Stimulated activated CD8-positive, alpha-beta memory T cell treated with anti-CD3 and anti-CD28 coated beads, Interleukin-7, amount 100 ng/mL, for 24 hours (primary cell): ENCODE measurements at places on chromosomes 16 and 17.

DNA sequence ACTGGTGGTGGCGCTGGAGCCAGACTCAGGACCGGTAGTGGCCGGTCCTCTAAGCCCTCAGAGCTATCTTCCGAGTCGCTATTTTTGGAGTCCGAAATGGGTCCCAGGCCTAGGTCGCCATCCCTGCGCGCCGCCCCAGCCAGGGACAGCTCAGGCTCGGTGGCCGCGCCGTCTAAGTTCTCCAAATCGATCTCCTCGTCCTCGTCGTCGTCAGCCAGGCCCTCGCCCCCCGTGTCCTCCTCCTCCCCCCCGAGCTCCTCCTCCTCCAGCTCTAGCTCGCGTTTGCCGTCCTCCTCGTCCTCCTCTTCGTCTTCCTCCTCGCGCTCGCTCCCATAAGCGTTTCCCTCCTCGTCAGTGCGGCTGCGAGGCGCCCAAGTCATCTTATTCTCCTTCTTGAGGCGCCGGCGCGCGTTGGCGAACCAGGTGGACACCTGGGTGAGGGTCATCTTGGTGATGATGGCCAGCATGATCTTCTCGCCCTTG is 1.6 kb downstream of the IRX3 start:
- DNase-seq, result no peak

DNA sequence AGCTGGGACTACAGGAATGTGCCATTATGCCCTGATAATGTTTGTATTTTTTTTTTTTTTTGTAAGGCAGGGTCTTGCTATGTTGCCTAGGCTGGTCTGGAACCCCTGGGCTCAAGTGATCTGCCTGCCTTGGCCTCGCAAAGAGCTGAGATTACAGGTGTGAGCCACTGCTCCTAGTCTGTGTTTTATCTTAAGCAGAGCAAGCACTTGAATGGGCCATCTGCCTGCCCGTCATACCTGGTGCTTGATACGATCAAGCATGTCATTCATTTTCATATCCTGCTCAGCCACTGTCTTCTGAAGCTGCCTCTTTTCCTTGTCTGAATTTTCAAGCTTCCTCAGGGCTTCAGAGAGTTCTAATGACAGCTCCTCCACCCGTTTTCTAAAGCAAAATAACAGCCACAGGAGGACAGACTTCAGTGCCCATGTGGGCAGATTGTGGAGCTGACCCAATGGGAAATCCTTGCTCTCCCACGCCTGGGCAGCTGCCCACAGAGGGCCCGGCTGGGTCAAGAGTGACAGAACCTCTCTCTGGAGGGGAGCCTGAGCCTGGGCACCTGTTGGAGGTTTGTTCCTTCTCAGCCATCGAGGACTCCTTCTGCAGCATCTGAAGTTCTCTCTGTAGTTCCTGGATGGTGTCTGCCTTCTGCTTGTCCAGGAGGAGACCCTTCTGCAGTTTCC is 36.5 kb downstream of the DHX38 start:
- DNase-seq, result no peak

- DNase-seq, result no peak
Measured at GRCh38 chr16:78443542-78444364, 344.3 kb downstream of the WWOX start.

GRCh38 chr17:59487161-59487873 is 78.1 kb upstream of the DHX40 start:
- no peak for DNase-seq

DNA sequence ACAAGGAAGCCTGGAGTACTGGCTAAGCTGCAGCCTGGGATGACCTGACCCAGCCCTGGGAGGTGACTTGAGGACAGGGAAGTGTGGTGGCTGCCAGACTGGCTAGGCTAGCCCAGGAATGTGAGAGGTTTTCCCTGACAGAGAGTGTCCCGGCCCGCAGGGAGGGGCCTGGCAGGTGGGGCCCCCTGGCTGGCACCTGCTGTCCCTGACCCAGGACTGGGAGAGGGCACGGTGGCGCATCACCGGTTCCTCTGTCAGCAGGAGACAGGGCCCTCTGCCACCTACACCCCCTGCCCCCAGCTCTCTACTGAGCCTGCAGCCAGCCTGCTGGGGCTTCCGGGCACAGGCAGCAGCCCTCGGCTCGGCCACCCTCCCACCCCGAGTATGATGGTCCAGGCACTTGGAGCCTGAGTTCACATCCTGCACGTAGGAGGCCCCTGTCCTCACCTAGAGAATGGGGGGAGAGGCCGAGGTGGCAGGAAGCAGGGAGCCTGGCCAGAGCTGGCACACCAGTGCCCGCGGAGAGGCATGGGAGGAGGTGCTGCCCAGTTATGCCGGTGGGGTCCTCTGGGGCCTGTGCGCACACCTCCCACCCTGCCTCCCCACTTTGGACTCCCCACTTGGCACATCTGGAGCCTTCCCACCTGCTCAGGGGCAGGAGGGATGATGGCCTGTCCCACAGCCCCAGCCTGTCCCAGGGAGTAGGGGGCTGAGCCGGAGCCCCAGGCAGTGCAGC is 528 bp downstream of the PRSS27 start:
- DNase-seq, result no peak

DNA sequence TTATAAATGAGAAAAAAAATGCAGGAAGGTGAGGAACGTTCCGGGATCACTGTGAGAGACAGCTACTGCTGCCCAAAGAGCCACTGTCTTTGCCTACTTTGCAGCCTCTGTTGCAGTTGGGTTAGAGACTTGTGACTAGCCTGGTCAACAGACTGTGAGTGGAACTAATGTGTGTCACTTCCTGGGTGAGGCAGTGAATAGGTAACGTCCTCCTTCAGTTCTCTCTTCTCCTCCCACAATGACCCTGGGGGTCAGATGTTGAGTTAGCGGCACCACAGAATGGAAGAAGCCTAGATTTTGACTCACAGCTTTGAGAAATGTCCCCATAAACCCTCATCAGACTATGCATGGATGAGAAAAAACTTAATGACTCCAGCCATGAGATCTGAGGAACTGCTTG is 5.2 kb downstream of the C16orf46 start:
- DNase-seq, result no peak

GRCh38 chr17:57881143-57881542 is 31.3 kb upstream of the MRPS23 start:
- DNase-seq, result no peak

DNA sequence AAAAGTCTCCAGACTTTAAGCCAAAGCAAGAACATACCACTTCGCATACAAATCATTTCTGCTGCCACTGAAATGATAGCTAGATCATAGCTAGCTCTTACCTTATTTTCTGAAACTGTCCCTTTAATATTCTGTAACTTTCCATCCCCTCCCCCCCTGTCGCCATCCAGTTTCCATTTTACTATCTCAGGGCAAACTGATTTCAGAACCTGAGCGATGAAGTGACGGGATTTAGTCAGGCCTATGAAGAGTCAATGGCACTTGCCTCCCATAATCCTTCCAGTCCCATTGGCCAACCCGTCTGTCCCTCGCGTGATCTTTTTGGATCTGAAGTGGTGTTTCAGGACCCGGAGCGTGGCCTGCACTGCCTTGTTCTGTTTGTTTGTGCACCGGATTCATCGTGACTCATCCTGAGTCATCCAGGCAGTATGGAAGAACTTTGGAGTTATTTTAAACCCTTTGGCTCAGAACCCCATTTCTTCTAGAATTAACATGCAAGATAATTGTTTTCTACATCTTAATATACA is 199.8 kb upstream of the CHMP6 start:
- no peak for DNase-seq

GRCh38 chr16:1700246-1700645 is 5.7 kb upstream of the MAPK8IP3 start:
- no peak for DNase-seq

DNA sequence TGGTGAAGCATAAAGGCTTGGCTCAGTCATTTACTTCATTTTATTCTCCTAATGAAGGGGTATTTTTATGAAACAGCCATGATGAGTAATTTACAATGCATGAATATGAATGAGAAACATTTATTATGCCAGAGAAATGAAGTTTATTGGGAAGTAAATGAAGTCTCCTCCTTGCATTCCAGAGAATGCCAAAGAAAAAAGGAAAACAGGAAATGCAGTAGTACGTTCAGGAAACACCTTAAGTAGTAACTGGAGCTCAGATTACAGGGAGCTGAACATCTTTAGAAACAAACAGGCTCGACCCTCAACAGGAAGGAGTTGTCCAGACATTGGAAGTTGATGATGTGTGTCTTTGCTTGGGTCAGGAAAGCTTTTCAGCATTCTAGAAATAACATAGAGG is 4.6 kb downstream of the KRT34 start:
- DNase-seq, result no peak

DNA sequence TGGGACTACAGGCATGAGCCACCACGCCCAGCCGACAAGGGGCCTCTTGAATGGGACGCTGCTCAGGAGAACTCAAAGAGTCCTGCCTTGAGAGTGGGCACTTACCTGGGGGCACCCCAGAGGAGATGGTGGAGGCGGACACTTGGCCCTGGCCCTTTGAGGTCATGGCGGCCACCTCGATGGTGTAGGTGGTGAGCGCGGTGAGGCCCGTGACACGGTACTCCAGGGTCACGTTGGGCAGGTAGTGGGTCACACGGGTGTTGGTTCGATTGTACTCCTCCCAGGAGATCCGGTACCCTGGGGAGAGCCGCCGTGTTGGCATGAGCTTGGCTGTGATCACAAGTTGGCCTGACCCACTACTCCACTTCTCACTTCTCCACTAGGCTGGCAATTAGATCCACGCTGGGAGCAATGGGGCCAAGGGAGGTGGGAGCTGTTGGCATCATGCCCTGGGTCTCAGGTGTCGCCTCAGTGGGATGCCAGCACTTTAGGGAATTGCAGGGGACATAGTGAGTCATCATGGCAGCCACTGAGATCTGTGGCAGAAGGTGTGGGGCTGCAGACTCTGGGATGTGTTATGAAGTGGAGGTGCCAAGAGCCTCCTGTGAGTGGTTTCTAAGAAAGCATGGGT is 89.2 kb upstream of the CDC42EP4 start:
- DNase-seq, result no peak

- DNase-seq, result no peak
Measured at GRCh38 chr17:82231562-82232321, 2.9 kb downstream of the SLC16A3 start.

DNA sequence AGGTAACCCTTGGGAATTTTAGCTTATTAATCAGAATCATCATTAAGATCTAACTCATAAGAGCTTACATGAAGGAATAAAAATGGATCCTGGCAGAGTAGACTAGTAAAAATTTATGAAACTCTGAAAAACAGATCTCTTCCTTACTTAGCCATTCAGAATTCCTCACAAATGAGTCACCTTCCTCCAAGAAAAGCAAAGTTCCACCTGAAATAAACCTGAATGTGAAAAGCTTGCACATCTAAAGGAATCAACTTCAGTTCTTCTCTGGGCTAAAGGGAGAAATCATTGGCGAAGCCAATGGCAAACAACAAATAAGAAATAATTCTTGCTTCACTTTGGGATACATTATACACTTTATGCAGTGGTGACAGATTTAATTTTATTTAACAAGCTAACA is 22.7 kb downstream of the MYO1D start:
- DNase-seq, result no peak

DNA sequence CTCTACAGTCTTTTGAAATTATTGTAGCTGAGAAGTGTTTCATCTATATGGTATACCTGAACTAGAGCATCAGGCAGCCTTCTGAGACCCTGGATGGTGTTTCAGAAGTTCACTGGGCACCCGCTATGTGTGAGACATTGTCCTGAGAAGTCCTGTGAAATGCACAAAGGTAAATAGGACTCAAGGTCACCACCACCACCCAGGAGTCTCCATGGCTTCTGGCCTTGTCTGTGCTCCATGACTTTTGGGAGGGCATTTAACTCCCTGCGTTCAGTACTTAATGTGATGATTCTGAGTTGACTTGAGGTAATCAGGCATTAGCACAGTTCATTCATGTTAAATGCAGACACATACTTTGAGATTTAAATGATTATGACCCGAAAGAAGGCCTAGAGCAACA is 1.1 kb downstream of the MLYCD start:
- DNase-seq, result no peak

DNA sequence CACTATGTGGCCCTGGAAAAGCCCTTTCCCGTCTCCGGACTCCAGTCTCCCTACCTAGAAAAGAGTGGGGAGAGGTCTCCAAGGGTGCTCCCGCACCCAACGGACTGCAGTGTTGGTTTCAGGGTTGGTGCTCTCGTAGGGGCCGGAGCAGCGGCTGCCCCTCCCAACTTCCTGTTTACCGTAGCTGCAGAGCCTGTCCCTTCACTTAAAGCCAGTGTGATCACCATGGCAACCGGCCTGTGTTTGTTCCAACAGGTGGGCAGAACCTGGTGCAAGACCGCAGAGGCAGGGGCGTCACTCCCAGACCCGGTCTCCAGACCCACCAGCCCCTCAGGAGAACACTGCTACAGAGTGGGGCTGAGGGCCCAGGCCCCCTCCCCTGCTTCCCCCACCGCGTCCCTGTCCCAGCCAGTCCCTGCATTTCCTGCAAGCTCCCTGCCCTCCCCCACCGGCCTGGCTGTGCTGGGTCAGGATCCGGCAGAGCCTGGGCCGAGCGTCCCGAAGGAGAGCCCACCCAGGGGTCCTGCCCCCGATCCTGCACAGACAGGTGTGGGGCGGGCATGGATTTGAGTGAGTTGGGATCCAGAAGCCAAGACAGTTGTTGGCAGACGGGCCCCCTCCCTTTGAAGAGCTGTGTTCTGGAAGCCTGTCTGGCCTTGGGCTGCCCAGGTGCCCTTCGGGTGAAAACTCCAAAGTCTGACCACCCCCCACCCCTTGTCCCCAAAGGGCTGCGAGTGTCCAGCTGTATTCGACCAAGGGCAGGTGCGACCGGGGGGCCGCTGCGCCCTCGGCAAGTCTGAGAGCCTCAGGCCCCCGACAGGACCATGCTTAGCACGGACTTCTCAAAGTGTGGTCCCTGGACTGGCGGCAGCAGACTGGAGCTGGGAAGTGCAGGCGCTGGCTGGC is 1.5 kb upstream of the BAIAP3 start:
- DNase-seq, result no peak

DNA sequence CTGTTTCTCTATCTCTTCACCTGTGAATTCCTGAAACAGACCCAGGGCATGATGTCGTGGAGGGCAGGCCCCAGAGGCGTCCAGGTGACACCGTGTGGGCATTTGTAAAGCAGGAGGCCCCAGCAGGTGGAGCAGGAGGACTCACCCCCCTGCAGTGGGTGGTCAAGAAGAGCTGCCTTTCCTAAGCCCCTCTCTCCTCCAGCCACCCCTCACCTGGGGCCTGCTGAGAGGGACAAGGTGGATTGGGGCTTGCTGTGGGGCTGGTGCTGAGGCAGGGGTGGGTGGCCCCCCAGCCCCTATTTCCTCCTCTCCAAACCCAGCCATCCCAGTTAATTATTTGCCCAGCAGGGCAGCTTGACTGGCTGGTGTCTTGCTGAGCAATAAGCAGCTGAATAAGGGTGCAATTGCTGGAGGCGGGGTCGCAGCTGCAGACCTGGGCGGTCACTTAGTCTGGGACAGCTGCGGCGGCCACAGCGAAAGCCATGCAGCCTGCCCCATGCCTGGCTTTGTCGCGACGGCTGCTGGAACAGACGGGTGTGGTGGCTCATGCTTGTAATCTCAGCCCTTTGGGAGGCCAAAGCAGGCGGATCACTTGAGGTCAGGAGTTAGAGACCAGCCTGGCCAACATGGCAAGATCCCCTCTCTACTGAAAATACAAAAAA is 56.4 kb downstream of the JPH3 start:
- DNase-seq, result no peak

DNA sequence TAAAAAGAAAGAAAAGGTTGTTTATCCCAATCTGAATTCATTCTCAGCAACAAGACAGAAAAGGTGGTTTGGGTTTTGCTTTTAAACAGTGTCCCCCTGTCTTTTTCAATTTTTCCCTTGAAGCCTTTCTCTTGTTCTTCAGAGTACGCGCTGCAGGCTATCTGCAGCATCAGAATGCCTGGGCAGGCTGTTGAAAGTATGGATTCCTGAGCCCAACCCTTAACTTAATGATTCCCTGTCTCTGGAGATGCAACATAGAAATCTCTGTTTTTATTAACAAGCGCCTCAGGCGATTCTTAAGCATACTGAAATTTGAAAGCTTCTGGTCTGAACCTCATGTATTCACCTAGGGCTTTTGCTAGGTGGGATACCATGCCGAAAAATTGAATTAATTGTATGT is 32.1 kb downstream of the DGKE start:
- no peak for DNase-seq
